ENCODE measurements at places on chromosomes 6 and 20.

- no peak for DNase-seq
These were observed 363.2 kb upstream of the FLRT3 start for GRCh38 chr20:14700639-14700960.

DNA sequence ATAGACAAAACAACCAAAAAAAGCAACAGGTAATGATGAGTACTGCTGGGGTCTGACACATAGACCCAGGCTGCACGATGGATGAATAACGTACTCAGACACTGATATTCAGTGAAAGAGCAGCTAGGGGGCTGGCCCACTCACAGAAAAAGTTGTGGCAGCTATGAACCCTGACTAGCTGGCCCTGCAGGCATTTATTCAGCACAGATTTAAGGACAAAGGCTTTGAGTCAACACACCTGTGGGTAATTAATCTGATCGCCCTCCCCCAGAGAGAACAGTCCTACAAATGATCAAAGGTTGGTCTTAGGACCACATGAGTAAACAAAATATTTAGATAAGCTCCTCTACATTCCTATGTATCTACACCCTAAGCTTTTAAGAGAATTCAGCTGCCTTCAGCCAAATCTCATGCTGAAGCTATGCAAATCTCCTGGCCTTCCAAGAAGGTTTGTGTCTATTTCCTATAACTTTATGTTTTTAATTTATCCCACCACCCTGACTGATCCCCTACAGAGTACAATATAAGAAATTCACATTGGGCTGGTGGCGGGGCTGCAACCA, 81.7 kb upstream of the NXT1 start:
- no peak for DNase-seq

DNA sequence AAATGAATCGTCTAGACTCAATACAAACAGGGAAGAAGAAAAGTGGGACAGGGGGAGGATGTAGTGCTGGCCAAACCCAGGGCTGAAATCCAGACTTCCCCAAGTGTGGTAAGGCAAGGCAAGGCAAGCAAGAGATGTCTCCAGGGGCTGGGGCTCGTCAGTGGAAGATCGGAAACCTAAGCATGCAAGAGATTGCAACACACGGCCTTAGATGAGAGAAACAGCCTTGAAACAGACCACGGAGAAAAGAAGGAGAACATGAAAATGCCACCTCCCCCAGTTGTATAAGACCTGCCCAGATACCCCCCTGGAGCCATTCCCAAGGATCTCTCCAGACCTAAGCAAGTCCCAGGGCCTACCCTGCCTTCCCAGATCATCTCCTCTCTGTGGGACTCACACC, 20.0 kb downstream of the VEGFA start:
- no peak for DNase-seq

- no peak for DNase-seq
These were observed 251.6 kb downstream of the LAMA2 start for GRCh38 chr6:129134535-129134934.

DNA sequence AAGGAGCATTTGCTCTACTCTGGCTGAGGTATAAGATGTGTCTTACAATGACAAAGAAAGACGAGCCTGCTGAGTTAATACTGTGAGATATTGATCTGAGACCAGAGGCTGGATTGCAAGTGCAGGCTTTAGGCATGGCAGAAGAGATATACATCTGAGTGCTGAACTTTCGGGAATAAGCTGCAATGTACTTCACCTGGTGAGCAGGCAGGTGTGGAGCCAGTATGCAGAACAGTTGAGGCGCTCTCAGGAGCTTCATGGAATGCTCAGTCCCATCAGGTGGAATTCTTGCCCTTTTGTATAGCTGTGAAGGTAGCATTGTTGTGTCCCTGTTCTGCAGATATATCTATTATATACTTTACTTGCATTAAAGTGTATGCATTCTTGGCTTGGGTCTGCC, 179.3 kb upstream of the RIMS1 start:
- no peak for DNase-seq

Data from nucleus accumbens (tissue), 56 donors.